ENCODE measurements at places on chromosomes 16 and 17.
A peak's percentile ranks its signal among the peaks of the same experiment; 100 is the strongest.

- DNase-seq = no peak
These were observed 61.4 kb upstream of the IRX3 start for GRCh38 chr16:54347961-54348360.

DNA sequence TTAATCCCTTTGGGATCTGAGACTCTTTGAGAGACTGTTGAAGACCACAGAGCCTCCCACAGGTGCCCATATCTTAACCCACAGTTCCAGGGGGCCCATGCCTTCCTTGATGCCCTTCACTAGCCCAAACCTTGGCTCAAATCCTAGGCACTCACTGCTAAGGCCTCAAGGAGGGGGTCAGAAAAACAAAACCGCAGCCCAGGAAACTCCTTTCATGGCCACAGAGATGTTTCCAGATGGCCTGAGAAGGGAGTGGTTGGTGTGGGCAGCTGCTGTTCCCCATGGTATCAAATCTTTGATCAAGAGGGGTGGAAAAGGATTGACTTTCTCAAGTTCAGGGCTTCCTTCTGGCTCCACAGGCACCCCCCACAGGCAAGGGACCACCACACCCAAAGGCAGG, 44.7 kb downstream of the CDH1 start:
- DNase-seq = no peak

DNA sequence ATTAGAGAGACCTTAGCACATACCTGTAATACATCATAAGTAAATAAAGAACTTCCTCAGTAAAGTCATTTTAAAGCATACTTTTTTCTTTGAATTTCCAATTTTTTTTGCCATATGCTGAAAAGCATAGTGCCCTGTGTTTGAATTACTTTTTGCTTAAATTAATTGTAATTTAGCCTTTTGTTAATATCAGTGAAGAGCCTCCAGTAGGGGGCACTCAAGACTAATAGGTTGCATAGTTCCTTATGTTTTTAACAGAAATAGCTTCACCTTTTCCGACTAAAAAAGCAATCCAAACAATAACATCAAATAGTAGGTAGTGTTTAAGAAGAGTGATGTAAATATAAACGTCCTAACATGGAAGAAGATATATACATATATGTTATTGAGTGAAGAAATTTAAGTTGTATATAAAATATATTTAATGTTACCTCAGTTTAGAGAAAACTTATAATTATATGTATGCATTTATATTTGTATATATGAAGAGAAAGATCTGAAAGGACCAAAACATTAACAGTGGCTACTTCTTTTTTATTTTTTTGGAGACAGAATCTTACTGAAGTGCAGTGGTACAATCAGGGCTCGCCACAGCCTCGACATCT, 18.6 kb downstream of the RAD51C start:
- peak; percentile 47 for DNase-seq

- DNase-seq = no peak
These were observed 48.0 kb downstream of the SRL start for GRCh38 chr16:4193920-4194319.

GRCh38 chr17:63976702-63977101, 4.0 kb upstream of the SCN4A start:
- DNase-seq = no peak

DNA sequence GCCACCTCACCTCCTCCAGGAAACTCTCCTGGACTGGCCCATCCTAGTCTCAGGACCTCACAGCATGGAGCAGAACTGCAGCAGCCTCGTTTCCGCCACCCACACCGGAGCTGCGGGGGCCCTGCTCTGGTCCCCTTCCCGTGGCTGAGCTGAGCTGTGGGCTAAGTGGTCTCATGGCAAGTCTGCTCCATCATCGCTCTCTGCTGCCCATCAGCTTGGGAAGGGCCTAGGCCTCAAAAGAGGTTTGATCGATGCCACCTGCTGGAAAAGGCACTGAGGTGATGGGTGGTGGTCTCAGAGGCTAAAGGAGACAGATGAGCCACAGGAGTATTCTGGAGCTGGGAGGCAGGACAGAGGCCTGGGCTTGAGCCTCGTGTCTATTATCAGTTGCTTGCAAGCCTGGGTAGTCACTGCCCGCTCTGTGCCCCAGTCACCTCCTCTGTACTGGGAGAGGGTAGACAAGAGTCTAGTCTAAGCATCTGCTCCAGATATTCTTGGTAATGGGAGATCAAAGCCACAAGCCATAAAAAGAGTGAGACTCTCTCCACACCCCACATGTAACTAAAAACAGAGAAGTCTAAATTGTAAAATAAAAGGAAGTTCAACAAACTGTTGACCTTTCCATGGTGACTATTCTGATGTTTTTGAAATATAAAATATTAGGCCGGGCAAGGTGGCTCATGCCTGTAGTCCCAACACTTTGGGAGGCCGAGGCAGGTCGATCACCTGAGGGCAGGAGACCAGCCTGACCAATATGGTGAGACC, 1.6 kb downstream of the ITGAE start:
- DNase-seq = no peak

GRCh38 chr17:64786337-64786736, 124.2 kb upstream of the SMURF2 start:
- DNase-seq = no peak

DNA sequence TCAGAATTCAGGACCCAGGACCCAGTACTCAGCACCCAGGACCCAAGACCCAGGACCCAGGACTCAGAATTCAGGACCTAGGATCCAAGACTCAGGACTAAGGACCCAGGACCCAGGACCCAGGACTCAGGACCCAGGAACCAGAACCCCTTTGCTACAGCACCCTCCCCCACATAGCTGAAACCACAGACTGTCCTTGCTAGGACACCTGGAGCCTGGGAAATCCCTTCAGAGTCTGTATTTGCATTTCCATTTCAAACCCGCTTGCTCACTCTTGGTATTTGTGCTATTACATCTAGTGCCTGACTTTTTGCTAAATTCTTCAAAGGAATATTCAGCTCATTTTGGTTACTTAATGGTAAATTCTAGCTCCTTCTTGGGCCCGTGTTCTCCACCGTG, 275.8 kb upstream of the MAF start:
- DNase-seq = no peak

GRCh38 chr16:78813661-78814311, 714.3 kb downstream of the WWOX start:
- DNase-seq = no peak

GRCh38 chr17:14304773-14305517, 4.1 kb downstream of the HS3ST3B1 start:
- no peak for DNase-seq

- no peak for DNase-seq
These were observed 2.8 kb downstream of the IRX3 start for GRCh38 chr16:54283725-54284318.

DNA sequence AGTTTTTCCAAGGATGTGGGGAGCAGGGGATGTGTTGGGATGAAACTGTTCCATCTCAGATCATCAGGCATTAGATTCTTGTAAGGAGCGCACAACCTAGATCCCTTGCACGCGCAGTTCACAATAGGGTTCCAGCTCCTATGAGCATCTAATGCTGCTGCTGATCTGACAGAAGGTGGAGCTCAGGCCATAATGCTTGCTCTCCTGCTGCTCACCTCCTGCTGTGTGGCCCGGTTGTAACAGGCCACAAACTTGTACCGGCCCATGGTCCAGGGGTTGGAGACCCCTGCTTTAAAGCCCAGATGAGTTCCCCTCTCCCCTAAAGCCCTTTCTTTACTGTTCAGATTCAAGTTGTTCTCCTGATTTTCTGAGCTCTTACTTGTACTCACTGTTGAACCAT, 44.8 kb downstream of the RNF135 start:
- DNase-seq = no peak

- no peak for DNase-seq
These were observed 38.7 kb downstream of the ACSF3 start for GRCh38 chr16:89132194-89133005.

DNA sequence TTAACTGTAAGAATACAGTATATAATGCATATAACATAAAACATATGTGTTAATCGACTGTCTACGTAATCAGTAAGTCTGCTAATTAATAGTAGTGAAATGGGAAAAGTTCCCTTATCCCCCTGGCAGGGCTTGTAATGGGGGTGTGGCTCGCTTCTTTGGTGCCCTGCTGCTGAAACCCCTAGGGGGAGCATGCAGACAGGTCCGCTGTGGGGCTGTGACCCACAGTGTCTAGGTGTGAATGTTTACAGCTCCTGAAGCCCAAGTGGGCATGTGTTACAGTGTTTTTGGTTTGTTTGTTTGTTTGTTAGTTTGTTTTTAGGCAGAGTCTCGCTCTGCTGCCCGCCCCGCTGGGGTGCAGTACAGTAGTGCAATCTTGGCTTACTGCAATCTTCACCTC, 495.7 kb downstream of the SHISA9 start:
- DNase-seq = no peak

Measured in KG1 (cell line).